Panc1 (cell line): ENCODE measurements at places on chromosomes 12 and 14.

DNA sequence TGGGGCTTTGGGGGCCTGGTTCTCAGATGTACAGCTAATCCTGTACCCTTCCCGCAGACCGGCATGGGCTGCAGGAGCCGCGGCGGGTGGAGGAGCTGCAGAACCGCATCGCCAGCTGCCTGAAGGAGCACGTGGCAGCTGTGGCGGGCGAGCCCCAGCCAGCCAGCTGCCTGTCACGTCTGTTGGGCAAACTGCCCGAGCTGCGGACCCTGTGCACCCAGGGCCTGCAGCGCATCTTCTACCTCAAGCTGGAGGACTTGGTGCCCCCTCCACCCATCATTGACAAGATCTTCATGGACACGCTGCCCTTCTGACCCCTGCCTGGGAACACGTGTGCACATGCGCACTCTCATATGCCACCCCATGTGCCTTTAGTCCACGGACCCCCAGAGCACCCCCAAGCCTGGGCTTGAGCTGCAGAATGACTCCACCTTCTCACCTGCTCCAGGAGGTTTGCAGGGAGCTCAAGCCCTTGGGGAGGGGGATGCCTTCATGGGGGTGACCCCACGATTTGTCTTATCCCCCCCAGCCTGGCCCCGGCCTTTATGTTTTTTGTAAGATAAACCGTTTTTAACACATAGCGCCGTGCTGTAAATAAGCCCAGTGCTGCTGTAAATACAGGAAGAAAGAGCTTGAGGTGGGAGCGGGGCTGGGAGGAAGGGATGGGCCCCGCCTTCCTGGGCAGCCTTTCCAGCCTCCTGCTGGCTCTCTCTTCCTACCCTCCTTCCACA is 7.6 kb downstream of the NR4A1 start:
- DNase-seq = no peak

- peak; percentile 28 for DNase-seq
Measured at GRCh38 chr12:70543444-70543843, 93.8 kb downstream of the PTPRB start.

DNA sequence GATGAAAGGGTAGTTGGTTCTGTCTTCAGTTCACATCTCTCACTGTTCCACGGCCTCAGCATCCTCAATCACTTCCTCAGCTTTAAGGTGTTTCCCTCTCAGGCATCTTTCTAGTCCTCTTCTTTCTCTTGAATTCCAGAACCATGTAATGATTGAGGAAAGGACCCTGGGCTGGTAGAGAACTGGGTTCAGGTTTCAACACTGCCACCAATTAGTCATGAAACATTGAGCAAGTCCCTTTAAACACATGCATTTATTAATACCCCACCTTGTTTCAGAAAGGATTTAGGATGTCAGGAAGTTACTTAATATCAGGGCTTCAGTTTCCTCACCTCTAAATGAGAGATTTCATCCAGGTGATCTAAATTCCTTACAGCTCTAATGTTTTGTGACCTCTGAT is 7.2 kb downstream of the DMAC2L start:
- DNase-seq = no peak

- DNase-seq = no peak
Measured at GRCh38 chr12:132837693-132838409, 9.2 kb upstream of the GOLGA3 start.

GRCh38 chr12:121013715-121014114 is 2.6 kb downstream of the C12orf43 start:
- DNase-seq = no peak

DNA sequence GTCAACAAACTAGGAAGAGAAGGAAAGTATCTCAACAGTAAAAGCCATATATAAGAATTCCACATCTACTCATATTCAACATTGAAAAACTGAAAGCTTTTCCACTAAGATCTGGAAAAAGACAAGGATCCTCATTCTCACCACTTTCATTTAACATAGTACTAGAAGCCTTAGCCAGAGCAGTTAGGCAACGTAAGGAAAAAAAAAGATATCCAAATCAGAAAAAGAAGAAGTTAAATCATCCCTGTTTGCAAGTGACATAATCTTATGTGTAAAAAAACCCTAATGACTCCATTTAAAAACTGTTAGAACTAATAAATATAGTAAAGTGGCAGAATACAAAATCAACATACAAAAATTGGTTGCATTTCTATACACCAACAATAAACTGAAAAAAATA is 426.2 kb downstream of the BCAT1 start:
- no peak for DNase-seq

GRCh38 chr12:3803865-3804472 is 51.1 kb upstream of the CRACR2A start:
- peak; percentile 54 for DNase-seq

DNA sequence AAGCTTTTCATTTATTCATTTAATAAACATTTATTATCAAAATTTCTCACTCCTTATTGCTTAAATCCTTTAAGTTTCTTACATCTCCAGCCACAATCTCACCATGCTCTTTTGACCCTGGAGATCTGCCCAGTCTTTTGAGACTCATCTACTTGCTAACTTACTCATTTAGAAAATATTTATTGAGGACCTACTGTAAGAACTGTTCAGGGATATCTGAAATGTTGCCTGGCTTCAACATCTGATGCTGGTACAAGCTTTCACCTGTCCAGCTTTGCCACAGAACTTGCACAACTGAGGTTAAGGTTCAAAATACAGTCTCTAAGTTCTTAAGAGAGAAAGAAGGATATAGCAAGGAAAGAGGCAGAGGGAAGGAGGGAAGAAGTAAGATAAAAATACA is 17.5 kb upstream of the GXYLT1 start:
- no peak for DNase-seq

DNA sequence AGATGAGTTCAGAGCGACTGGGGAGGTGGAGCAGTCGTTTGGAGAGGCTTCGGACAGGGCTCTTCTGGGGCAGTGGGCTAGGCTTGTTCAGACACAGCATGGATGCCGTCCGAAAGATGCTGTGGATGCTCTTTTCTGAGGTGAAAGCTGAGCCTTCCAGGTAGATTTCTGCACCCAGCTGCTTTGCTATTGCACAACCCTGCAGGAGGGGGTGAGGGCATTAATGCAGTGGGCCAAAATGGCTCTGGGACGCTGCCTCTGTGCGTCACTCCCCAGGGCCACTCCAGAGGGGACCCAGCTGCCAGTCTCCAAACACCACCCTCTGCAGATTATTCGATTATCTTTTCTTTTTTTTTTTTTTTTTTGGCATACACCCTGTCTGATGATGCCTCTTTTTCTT is 6.1 kb upstream of the DDX23 start:
- no peak for DNase-seq

DNA sequence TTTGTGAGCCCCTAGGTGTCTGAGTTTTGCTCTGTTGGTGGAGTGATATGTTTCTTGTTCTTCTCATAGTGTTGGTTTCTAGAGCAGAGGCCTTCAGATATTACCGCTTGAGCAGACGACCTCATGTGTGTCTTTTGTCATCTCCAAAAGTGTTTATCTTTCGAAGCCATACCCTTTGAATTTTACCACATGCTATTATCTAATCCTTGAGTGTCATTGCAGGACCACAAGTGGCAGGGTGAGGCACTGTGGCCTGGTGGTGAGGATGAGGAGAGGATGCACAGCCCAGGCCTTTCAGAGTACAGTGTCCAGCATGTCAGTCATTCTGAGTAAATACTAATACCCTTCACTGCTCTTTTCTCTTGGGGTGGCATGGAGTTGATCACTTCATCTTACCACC is 57.2 kb upstream of the CISTR start:
- no peak for DNase-seq

DNA sequence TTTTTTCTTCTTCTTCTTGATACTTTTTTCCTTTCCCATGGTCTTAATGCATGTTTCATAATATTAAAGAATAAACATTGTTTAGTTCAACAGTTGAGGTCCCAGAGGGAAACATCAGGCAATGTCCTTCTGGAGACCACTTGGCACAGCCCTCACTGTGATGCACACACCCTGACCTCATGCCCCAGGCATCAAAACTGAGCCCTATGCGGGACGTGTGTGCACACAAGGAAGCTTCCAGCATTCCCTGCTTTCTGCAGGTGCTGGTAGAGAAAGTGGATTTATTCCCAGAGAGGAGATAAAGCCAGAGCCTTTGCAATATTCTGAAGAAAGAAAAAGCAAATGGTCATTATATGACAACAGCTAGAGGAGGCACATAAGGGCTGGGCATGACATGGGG is 16.0 kb upstream of the CMKLR1 start:
- no peak for DNase-seq
